ENCODE measurements at places on chromosomes 7 and 10. TPM values are rescaled to one million over a fixed set of nuclear protein-coding genes. Genes with fewer than 3 reads are reported as not detected.

Gene GRID2IP
- 0.41 TPM for total RNA-seq

Gene SPDYE1
- total RNA-seq = not detected

Gene MRLN
- not detected for total RNA-seq

Gene SRGN
- 5.8 TPM for total RNA-seq

Gene HTR7
- total RNA-seq = 0.10 TPM

Gene CTTNBP2
- total RNA-seq = not detected

DNA sequence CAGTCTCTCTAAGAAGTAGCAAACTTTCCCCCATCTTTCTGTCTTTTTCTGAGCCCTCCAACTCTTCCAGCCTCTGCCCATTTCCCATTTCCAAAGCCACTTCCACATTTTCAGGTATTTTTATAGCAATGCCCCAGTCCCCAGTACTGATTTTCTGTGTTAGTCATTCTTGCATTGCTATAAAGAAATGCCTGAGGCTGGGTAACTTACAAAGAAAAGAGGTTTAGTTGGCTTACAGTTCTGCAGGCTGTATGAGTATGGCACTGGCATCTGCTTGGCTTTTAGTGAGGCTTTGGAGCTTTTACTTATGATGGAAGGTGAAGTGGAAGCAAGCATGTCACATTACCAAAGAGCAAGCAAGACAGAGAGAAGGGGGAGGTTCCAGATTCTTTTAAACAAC, 17.2 kb downstream of the PLCE1 start:
- no peak for DNase-seq

- DNase-seq = peak; percentile 4
These were observed 41.5 kb upstream of the EBLN1 start for GRCh38 chr10:22259280-22259679.

- DNase-seq = peak; percentile 4
These were observed 67.6 kb downstream of the CDK6 start for GRCh38 chr7:92768501-92769393.

- DNase-seq = no peak
These were observed 947.1 kb downstream of the GRM8 start for GRCh38 chr7:126305671-126306070.

DNA sequence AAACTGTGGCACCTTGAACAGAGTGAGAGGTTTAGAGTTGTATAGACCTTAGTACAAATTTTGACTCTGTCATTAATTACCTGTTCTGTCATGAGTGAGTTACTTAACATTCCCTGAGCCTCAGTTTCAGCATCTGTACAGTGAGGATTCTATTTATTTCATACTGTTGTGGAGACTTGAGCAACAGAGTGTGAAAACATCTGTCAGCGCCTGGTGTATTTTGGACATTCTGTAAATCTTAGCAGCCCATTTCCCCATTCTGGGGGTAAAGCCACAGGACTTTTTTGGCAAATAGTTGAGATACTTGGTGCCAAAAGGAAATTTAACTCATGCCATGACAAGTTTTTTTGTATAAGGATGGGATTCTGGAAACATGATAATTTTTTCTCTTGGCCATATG, 94.8 kb downstream of the AUTS2 start:
- DNase-seq = peak; percentile 87

DNA sequence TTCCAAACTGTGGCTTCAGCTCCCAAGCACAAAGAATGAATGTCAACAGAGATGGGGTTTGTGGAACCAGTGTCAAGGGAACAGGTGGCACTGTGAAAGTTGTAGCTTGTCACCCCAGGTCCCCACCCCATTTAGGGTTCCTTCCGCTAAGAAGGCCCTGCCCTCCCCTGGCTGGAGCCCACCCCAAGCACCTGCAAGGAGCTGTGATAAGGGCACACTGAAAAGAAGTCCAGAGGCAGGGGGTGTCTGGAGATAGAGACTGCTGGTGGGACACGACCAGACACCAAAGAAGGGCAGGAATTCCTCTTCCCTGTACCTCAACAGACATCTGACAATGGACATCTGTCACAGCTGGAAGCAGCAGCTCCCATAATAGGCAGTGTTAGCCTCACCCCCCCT, 4.5 kb downstream of the GRID1 start:
- no peak for DNase-seq

DNA sequence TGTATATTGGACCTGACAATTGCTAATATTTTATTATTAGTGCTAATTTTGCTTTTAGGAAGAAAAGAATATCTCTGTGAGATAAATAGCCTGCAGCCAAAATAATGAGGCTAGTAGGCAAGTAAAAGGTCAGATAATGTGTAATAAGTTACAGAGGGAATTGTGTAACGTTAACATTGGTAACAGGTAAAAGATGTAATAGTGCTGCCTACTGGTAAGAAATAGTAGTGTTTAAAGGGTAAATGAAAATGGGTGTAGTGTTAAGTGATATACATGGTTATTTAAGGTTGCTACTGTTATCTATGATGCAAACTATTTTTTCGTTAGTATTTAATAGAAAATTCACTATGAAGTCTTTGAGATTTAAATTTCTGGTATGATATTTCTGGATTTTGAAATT, 9.2 kb upstream of the FOXP2 start:
- no peak for DNase-seq

- no peak for DNase-seq
These were observed 221.3 kb downstream of the MAD1L1 start for GRCh38 chr7:2011266-2012043.

DNA sequence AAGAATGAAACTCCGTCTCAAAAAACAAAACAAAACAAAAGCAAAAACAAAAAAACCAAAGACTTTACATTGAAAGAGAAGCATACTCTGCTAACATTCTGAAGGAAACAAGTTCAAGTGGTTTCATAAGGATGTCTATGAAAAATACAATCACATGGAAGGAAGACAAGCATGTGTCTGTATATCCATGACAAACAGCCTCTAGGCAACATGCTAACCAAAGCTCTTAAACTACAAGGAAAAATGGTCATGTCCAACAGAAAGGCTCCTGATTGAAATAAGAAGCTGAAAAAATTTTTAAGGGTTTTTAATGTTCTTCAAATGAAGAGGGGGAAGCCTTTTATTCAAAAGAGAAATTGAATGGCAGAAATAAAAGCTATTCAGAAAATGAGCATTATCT, 64.9 kb downstream of the UBE2H start:
- DNase-seq = no peak

Measured in OCI-LY7 (cell line).